NCI-H1048 (cell line): ENCODE measurements at places on chromosomes 2 and 18.
A peak's percentile ranks its signal among the peaks of the same experiment; 100 is the strongest.

DNA sequence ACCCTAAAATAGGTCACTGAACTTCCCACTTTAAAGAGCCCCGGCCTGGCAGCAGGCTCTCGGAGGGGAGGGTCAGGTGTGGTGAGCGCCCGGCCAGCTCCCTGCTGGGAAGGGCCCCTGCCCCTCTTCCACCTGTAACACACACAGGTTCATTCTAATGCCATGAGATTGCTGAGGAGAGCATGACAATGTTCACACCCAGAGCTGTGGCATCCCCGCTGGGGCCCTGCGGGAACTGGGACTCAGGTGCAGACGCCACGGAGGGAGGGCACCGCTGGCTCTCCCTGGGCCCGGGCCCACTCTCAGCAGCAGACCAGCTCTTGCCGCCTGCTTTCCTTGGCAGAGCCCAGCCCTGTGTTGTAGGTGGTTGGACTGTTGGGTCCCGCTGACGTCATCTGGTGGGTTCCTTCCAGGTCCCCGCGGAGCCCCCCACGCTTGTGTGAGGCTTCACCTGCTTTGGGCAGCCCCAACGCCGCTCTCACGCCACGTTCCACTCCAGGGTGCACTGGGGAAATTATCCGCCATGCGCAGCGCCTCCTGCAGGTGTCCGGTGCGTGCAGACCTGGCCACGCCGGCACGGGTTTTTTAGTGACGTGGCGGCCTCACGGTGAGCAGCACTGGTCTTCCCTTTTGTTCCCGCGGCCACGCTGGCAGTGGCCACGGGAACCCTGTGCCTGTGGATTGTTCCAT, 50.4 kb upstream of the KCNG2 start:
- no peak for DNase-seq

DNA sequence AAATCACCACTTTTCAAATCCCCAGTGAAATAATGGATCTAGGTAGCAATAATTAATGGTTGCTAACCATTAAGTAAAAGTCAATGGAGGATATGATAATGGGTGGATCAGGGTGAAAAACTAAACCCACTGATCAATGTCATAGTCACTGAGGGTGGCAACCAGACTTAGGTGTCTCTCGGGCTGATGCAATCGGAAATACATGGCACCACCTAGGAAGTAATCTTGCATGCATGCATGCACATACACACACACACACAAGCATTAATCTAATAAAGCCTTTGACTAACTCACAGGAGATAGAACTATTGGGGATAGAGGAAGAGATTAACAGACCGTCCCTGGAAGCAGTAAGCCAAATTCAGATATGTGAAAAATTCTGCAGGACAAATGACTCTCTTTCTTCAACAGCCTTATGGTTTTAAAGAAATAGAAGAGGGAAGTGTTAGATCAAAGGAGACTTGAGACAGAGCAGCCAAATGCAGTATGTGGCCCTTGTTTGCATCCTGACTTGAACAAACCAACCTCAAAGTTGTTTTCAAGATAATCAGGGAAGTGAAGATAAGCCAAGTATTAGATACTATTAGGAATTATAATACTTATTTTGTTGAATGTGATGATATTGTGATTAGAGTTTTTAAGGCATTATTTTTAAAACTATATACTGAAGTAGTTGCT, 186.0 kb upstream of the RMP24 start:
- DNase-seq = no peak

GRCh38 chr2:221552291-221552690, 19.8 kb downstream of the EPHA4 start:
- DNase-seq = no peak

DNA sequence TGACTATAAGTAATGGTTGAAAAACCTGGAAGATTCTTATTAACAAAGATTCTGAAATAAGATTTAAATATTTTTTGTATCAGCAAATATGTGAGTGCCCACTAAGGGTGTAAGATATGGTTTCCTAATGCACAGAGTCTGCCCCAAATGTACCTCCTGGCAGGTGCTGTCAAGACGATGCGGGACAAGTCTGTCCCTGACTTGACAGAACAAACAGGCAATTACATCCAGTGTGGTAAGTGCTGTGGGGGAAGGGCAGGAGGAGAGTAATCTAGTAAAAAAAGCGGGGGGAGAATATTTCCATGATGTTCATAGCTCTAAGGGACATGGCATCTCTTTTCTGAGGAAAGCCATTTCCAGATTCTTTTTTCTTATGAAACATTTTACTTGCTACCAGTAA, 127.5 kb downstream of the COL4A4 start:
- no peak for DNase-seq

GRCh38 chr2:239951825-239952224, 73.3 kb downstream of the NDUFA10 start:
- DNase-seq = no peak

GRCh38 chr2:67108231-67108630, 288.9 kb upstream of the ETAA1 start:
- DNase-seq = no peak

DNA sequence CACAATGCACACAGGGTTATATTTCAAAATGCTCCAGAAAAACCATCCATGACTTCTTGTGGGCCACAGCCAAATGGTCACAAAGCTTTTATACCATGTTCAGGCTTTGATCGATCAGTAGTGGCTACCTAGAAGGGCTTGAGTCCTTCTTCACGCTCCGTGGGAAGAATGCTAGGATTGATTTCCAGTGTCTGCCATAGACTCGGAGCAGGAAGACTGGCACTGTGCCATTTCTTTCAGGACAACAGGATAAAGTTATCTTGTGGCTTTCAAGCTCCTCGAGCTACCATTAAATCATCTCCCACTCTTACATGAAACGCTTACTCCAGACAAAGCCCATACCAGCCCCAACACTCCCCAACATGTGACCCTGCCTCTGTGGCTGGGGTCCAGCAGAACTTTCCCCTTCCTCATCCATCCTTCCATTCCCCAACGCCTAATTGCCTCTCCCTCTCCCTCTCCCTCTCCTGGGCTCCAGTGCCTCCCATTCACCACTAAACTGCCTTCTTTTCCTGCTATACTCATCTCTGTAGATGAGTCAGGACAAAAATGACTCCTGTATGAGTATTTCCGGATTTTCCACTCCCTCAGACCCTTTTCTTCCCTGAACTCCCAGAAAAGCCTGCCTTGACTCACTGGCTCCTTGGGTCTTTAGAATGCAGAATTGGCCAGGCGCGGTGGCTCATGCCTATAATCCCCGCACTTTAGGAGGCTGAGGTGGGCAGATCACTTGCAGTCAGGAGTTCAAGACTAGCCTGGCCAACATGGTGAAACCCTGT, 40.9 kb downstream of the ADD2 start:
- no peak for DNase-seq

- no peak for DNase-seq
These were observed 112.8 kb downstream of the UPP2 start for GRCh38 chr2:158214431-158214830.

GRCh38 chr18:24342347-24342746, 55.3 kb downstream of the OSBPL1A start:
- no peak for DNase-seq

- DNase-seq = no peak
These were observed 1142.1 kb downstream of the CNTNAP5 start for GRCh38 chr2:125167152-125167551.

GRCh38 chr2:26011990-26012856, 21.7 kb upstream of the RAB10 start:
- DNase-seq = no peak

DNA sequence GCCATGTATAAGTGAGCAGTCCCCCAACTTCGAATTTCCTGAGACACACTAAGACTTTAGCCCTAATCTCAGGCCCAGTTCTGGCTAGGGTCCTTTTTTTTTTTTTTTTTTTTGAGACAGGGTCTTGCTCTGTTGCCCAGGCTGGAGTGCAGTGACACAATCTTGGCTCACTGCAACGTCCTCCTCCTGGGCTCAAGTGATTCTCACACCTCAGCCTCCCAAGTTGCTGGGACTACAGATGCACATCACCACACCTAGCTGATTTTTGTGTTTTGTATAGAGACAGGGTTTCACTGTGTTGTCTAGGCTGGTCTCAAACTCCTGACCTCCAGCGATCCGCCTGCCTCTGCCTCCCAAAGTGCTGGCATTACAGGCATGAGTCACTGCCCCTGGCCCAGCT, 23.9 kb upstream of the TGIF1 start:
- no peak for DNase-seq

DNA sequence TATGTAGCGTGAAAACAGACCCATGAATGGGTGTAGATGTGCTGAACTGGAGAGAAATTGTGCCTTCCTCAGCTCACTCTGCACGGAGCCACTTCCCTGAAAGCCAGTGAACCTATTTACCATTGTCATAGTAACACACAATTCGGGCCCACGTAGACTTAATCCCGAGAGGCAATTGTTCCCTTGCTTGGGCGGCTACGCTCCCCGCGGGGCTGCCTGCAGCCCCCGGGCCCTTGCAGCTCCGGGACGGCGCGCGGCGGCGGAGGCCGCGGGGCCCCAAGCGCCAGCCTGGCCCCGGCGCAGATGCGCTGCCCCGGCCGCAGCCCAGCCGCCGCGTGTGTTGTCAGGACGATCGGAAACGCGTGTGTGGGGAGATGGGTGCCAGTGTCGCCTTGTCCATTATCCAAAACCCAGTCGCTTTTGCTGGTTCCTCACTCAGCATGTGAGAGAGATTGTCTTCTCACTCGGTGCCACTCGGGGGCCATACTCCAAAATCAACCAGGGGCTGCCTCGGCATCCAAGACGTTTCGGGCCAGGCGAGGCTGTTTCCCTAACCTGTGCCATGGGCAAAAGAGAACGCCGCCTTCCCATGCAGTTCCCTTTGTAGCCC, 17.9 kb upstream of the LRRTM1 start:
- DNase-seq = no peak

- DNase-seq = no peak
These were observed 490.0 kb downstream of the SUCLG1 start for GRCh38 chr2:83969085-83969484.

GRCh38 chr2:25854613-25855012, 23.7 kb downstream of the ASXL2 start:
- no peak for DNase-seq

GRCh38 chr2:191544461-191545062, 133.4 kb upstream of the NABP1 start:
- DNase-seq = no peak

GRCh38 chr2:159793326-159793725, 4.7 kb downstream of the CD302 start:
- DNase-seq = no peak

DNA sequence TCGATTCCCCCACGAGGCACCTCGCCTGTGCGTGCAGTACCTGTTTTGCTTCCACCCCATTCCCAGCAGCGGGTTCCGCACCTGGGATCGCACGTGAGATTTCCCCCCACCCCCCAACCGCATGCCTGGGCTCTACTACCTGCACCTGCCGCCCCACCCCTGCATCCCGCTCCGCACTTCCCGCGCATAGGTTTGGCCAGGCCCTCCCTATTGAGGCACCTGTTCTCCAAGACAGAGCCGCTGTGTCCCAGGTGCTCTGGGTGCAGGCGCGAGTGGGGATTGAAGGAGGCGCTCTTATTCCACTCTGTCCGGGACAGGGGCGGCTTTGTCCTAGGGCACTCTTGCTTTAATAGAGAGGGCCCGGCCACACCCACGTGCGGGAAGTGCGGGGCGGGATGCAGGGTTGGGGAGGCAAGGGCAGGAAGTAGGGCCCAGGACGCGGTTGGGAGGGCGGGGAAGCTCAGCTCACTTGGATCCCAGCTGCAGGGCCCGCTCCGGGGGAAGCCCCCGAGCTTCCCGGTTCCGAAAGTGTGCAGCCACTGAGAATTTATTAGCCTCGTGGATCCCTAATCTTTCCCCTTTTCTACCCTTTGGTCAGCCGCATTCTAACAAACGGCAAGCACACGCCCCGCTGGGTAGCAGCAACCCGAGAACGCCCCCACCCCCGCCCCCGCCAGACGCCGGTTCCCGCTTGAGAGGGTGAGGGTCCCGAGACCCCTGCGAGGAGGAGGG, 670 bp upstream of the MOCOS start:
- DNase-seq = no peak

DNA sequence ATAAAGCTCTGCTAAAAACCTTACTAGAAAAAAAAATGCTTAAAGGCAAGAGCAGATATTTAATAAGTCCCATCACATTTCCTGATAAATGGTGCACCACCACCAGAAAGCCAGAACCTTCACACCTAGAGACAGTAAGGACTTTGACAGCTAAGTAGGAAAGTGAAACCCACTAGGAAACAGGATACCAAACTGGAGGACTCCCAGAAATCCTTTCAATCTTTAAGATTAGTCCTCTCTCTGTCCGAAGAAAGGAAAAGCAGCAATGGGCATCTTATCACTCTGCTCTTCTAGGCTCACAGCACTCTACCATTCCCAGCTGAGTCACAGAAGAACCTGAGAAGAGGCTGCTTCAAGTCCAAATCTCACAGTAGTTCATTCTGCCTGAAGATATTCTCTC, 3.7 kb downstream of the DYM start:
- no peak for DNase-seq

DNA sequence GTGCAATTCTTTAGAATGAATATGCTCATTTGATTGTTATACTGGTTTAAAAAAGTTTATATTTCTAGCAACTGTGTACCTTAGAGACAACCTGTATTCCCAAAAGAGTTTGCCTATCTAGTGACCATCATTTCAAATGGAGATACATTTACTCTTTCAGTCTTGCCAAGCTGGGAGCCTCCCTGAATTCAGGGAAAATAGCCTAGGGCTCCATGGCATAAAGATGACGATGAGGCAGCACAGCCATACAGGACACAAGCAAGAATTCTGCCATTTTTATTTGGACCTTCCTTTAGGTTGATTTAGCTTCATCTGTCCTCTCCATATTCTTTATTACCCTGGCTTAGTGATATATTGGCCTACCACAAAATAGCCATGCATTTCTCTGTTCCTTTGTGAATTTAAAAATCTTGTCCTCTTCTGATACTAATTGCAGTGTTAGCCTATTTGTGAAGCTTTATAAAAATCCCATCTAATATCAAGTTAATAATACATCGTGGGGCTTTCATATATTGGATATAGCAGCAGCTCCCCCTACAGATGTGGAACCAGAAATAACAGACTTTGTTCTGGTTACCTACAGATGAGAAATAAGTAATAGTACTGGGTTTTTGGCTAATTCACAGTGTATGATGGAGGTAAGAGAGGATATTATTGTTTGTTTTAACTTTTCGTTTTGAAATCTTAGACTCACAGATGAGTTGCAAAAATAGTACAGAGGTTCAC, 1661.9 kb upstream of the PIK3C3 start:
- no peak for DNase-seq

DNA sequence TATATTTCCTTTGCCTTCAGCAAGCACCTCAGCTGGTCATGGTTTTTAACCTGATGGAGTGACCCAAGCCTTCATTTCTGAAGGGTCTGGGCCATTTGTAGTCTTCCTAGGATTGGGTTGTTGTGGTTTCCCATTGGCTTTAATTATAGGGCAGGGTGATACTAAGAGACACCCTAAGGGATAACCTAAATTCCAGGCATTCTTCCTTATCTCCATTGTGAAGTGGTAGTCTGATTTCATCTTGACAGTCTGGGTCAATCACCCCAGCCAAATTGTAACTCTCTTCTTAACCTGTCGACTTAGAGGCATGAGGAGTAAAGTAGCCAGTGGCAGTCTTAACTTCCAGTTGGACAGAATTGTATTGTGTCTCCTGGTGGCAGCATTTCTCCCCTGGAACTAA, 30.2 kb upstream of the MEX3C start:
- DNase-seq = no peak

- DNase-seq = no peak
These were observed 58.1 kb upstream of the SLC66A3 start for GRCh38 chr2:11097038-11097720.

GRCh38 chr2:152189622-152190495, 14.3 kb upstream of the STAM2 start:
- peak; percentile 8 for DNase-seq

GRCh38 chr2:7480431-7480830, 563.2 kb downstream of the RNF144A start:
- DNase-seq = no peak

- DNase-seq = no peak
These were observed 1.1 kb upstream of the TWIST2 start for GRCh38 chr2:238846628-238847418.
